ENCODE measurements at places on chromosomes 12 and 14. TPM values are rescaled to one million over a fixed set of nuclear protein-coding genes. Genes with fewer than 3 reads are reported as not detected.

The SLC8A3 gene
- total RNA-seq = 0.89 TPM

DNA sequence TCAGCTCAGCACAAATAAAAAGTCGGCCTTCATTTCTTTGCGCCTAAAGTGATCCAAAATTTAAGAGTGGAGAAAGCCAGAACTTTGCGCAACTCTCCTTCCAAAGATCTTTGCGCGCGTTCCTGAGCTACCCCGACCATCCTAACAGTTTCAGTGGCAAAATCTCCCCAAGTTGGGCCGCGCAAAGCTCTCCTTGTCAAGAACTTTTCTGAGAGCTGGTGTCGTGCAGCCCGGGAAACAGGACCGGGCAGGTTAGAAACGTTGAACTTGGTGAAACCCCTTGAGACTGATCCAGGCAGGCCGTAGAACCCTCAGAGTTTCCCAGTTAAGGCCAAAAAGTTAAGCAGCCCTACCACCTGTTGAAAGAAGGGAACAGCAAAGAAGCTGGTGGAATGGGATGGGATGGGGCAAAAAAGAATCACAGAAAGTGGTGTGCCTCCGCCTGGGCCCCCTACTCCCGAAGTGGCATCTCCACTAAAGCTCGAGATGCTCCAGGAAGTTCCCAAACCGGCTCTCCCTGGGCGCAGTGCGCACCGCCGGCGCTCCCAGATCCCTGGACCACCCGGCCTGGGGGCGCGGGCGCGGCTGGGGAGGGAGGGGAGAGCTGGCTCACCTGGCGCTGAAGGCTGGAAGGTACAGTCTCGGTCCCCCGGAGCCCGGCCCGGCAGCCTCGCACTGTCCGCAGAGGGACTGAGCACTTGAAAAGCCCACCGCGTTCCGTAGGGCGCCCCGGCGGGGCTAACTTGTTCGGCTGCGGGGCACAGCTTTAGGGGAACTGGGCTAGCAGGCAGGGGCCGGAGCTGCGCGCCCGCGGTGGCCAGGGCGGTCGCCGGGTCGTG lies 768 bp downstream of the DBX2 start:
- DNase-seq = no peak
- no peak overlapping the region for H3K4me3 ChIP-seq
- no peak overlapping the region for H3K27ac ChIP-seq
- H3K27me3 ChIP-seq = peaks cover 32% of the 10 kb centered on the region
- peaks cover 3% of the 10 kb centered on the region for H3K4me1 ChIP-seq
- H3K36me3 ChIP-seq = no peaks in the 10 kb centered on the region

The TGM1 gene
- total RNA-seq = 3.8 TPM

GRCh38 chr12:117329756-117330155 lies 31.7 kb downstream of the NOS1 start:
- no peak overlapping the region for H3K4me3 ChIP-seq
- no peak for DNase-seq
- no peak overlapping the region for H3K27ac ChIP-seq

DNA sequence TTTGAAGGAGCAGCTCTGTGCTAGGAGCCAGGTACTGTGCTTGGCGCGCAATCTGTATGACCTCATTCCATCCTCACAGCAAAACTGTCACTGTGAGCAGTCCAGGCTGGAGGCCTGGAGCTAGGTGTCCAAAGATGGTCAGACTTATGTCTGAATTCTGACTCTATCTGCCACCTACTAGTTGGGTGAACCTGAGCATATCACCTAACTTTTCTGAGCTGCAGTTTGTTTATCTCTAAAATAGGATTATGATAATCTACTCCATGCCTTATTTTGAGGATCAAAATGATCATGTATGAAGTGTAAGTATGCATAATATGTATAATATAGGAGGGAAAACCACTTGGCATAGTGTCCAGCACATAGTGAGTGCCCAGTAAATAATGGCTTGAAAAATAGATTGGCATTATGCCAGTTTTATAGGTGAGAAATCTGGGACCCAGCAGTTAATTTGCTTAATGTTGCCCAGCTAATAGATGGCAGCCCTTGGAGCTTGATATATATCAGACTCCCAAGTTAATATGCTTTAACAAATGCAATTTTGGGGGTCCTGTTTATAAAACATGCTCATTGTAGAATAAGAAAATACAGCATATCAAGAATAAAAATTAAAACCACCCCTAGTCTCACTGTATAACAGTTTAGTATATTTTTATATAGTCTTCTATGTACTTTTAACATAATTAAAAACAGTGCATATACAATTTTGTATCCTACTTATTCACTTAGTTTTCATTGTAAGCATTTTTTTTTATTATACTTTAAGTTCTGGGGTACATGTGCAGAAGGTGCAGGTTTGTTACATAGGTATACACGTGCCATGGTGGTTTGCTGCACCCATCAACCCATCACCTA lies 4.5 kb upstream of the JPH4 start:
- no peaks in the 10 kb centered on the region for H3K36me3 ChIP-seq
- H3K27ac ChIP-seq = no peak overlapping the region
- H3K27me3 ChIP-seq = peaks cover 17% of the 10 kb centered on the region
- no peak for DNase-seq

- peak; percentile 44 for DNase-seq
- H3K27ac ChIP-seq = no peak overlapping the region
- no peaks in the 10 kb centered on the region for H3K27me3 ChIP-seq
- no peaks in the 10 kb centered on the region for H3K4me1 ChIP-seq
- no peak overlapping the region for H3K4me3 ChIP-seq
- H3K36me3 ChIP-seq = peaks cover 67% of the 10 kb centered on the region
These were observed 25.0 kb downstream of the OTUB2 start for GRCh38 chr14:94051115-94051514.

GRCh38 chr12:62214846-62215245 lies 45.4 kb upstream of the USP15 start:
- no peak for DNase-seq
- H3K27me3 ChIP-seq = no peaks in the 10 kb centered on the region
- H3K4me3 ChIP-seq = no peak overlapping the region
- H3K36me3 ChIP-seq = no peaks in the 10 kb centered on the region
- no peaks in the 10 kb centered on the region for H3K4me1 ChIP-seq

GRCh38 chr14:71815110-71815509 lies 117.1 kb upstream of the RGS6 start:
- H3K4me1 ChIP-seq = no peaks in the 10 kb centered on the region
- no peak for DNase-seq

The SLC17A8 gene
- total RNA-seq = not detected

GRCh38 chr12:82648259-82648909 lies 38.3 kb upstream of the TMTC2 start:
- no peak overlapping the region for H3K4me3 ChIP-seq
- no peak for DNase-seq
- no peak overlapping the region for H3K27ac ChIP-seq
- no peaks in the 10 kb centered on the region for H3K36me3 ChIP-seq
- no peaks in the 10 kb centered on the region for H3K27me3 ChIP-seq

The CIPC gene
- 16.7 TPM for total RNA-seq

DNA sequence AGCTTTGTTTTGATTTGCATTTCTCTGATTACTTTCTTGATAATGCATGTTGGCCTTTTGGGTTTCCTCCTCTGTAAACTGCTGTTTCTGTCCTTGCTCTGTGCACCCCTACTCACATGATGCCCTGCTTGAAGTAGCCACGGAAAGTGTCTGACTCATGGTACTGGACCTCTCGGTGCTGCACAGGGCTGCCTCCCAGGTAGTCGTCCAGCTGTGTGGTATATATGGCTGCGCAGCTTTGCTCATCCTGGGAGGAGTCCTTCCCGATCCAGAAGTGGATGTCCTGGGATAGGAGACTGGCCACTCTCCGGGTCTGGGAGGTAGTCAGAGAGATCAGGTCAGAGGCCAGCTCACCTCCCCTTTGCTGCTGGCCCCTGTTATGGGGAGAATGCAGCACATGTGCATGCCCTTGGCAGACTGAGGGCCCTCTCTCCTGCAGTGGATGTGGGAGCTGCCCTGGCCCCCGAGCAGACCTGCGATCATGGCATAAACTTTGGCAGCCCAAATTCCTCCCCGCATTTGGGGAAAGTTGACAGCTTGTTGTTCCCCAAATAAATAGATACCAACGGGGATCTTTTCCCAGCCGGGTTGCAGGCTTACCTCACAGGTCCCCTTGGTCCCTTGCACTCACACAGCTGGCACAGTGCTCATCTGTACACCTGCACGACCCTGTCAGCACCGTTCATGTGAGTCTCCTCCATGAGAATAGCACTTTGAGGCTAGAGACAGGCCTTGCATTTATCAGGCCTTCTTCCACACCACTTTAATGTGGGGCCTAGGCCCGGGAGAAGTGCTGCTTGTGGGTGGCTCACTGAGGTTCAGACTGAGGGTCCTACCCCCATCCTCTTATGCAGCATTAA lies 5.2 kb downstream of the AVIL start:
- H3K27ac ChIP-seq = no peak overlapping the region
- H3K36me3 ChIP-seq = peaks cover 5% of the 10 kb centered on the region
- no peak overlapping the region for H3K4me3 ChIP-seq
- no peaks in the 10 kb centered on the region for H3K27me3 ChIP-seq

- peak overlapping the region; percentile 83 for H3K4me3 ChIP-seq
- DNase-seq = no peak
- peak overlapping the region; percentile 64 for H3K27ac ChIP-seq
- H3K36me3 ChIP-seq = no peaks in the 10 kb centered on the region
- H3K4me1 ChIP-seq = peaks cover 15% of the 10 kb centered on the region
These were observed 485 bp downstream of the PELI2 start for GRCh38 chr14:56118611-56119181.

DNA sequence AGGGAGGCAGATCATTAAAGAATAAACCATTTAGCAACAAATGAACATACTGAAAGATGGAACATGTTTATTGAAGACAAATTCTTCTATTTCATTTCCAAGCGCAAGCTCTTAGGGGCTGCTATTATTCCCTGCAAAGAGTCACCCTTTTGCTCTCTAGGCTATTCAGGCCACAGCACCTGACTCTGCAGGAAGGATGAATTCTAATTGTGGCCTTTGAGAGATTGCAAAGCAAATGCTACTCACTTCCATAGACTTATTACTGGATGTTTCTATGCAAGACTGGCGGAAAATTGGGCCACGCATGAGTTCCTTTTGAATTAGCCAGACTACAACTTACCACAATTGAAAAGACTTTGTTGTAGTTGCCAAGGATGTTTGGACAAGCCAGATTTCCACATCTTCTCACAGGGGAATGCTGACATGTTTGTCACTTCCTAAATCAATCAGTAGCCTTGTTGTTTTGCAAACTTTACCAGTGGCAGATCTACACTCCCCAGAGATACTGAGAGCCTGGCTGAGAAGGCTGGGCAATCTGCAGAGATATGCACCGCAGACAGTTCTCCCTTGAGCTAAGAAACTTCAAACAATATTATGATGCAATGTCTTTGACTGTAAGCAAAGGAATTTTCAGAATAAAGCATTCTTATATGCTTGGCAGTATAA lies 334.3 kb upstream of the SYT1 start:
- no peak overlapping the region for H3K4me3 ChIP-seq
- H3K36me3 ChIP-seq = no peaks in the 10 kb centered on the region
- no peaks in the 10 kb centered on the region for H3K4me1 ChIP-seq
- no peaks in the 10 kb centered on the region for H3K27me3 ChIP-seq

DNA sequence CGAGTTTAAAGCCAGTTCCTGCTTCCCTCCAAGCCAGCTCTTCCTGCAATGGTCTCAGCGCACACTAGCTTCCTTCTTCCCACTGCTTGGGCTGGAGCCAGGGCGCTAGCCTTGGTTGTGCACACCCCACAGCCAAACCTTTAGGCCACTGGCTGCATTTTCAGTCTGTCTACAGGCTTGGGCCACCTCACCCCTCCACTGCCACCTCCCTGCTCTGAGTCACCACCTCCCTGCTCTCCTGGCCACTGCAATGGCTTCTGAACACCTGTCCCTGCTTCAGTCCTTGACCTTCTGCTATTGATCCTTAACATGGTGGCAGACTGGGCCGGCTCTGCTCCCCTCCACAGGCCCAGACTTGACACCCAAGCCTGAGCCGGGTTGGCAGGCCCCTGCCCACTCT lies 151.1 kb downstream of the RBM19 start:
- no peak for DNase-seq
- no peaks in the 10 kb centered on the region for H3K27me3 ChIP-seq
- H3K4me1 ChIP-seq = no peaks in the 10 kb centered on the region
- H3K27ac ChIP-seq = no peak overlapping the region
- H3K36me3 ChIP-seq = no peaks in the 10 kb centered on the region

The ZNF705A gene
- total RNA-seq = not detected

GRCh38 chr12:58301038-58301729 lies 359.8 kb downstream of the ATP23 start:
- no peak overlapping the region for H3K4me3 ChIP-seq
- DNase-seq = no peak
- H3K27ac ChIP-seq = no peak overlapping the region
- no peaks in the 10 kb centered on the region for H3K4me1 ChIP-seq

DNA sequence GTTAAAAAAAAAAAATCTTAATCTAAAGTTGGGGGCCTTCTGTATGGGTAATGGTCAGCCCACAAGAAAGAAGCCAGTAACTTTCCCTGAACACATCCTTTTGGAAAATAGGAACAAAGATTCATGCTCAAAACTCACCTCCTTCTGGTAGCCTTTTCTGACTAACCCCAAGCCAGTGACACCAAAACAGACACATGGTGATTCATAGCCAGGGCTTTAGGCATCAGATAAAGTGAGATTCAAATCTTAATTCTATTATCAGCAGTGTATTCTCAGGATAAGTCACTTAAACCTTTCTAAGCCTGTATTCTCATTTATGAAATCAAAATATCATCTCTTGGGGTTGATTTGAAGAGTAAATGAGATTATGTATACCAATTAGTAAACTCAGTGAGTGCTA lies 4.9 kb downstream of the ATP5MC2 start:
- peaks cover 27% of the 10 kb centered on the region for H3K36me3 ChIP-seq
- no peak for DNase-seq
- peaks cover 9% of the 10 kb centered on the region for H3K4me1 ChIP-seq
- no peak overlapping the region for H3K4me3 ChIP-seq

- no peaks in the 10 kb centered on the region for H3K36me3 ChIP-seq
- no peak for DNase-seq
- H3K4me3 ChIP-seq = no peak overlapping the region
- no peaks in the 10 kb centered on the region for H3K4me1 ChIP-seq
- H3K27me3 ChIP-seq = no peaks in the 10 kb centered on the region
- no peak overlapping the region for H3K27ac ChIP-seq
These were observed 1935.1 kb upstream of the FLRT2 start for GRCh38 chr14:83594874-83595273.

The KRT74 gene
- not detected for total RNA-seq

The RNF34 gene
- 35.4 TPM for total RNA-seq

DNA sequence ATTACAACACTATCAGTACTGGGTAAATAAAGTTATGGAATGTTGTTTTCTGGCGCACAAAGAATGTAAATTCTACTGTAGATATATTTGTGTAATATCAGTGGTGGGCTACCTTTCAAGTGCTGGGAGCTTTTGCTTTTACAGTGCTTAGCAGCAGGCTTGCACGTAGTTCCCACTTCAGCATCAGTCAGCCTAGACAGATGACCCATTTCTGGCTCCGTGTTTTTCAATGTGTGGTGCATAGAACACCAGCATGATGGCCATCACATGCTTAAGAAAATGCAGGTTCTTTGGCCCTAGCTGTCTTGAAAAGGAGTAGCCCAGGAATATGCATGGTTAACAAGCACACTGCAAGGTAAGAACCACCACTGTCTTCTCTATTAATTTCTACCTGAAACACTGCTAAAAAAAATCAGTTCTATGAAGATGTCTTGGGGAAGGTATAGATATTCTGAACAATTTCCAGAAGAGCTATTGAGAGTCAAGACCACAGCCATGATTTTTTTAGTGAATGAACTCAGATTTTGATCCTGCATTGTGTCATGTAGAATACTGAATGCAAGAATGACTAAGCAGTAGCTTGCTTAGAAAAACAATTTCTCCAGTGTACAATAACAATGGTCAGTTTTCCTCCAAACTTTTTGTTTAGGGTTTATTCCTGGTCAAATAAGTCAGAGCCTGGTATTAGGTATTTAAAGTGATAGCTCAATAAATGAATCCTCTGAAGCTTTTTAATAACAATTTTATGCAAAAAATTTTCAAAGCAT lies 195.7 kb downstream of the AKAP6 start:
- DNase-seq = no peak
- H3K27ac ChIP-seq = no peak overlapping the region
- no peaks in the 10 kb centered on the region for H3K36me3 ChIP-seq
- H3K4me3 ChIP-seq = no peak overlapping the region
- H3K4me1 ChIP-seq = peaks cover 7% of the 10 kb centered on the region

Data from astrocyte (in vitro differentiated cells and primary cell).